Ecto neural progenitor cell (in vitro differentiated cells): ENCODE measurements at places on chromosomes 2 and 18.

GRCh38 chr2:3830796-3831195, 127.4 kb downstream of the DCDC2C start:
- no peak for DNase-seq

- DNase-seq = no peak
Measured at GRCh38 chr2:207394812-207395534, 134.8 kb upstream of the CREB1 start.

- DNase-seq = peak; percentile 3
Measured at GRCh38 chr2:68747413-68747812, 12.8 kb downstream of the ARHGAP25 start.

GRCh38 chr2:163248376-163249253, 410.0 kb upstream of the KCNH7 start:
- DNase-seq = no peak

DNA sequence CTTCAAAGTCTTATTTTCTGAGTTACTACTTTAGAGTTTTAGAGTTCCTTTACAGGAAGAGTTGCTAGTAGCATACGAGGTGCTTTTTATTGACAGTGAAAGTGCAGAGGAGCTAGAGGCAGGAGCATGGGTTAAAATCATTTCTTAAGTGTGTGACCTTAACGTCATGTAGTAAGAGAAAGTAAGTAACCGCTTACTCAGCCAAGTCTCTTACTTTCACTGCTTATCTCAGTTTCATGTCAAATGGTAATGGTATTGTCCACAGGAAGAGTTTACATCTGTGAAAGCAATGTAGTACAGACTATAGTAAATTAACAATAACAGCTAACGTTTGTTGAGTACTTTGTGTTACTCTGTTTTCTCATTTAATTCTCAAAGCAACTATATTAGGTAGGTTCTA, 12.6 kb downstream of the NDUFAF7 start:
- DNase-seq = no peak

GRCh38 chr2:201172279-201172678, 10.7 kb upstream of the CASP10 start:
- no peak for DNase-seq
